Activated T-helper 17 cell treated with anti-CD3 and anti-CD28 coated beads, Interleukin-2, amount 50 U/mL, for 72 hours (primary cell): ENCODE measurements at places on chromosomes 3 and 15.

- ATAC-seq = peak; percentile 47
These were observed 12.5 kb downstream of the MBNL1 start for GRCh38 chr3:152281133-152281713.

GRCh38 chr3:158751316-158751715 is 19.1 kb upstream of the RARRES1 start:
- no peak for ATAC-seq

- ATAC-seq = no peak
These were observed 291.6 kb upstream of the CFAP20DC start for GRCh38 chr3:59341459-59341858.

DNA sequence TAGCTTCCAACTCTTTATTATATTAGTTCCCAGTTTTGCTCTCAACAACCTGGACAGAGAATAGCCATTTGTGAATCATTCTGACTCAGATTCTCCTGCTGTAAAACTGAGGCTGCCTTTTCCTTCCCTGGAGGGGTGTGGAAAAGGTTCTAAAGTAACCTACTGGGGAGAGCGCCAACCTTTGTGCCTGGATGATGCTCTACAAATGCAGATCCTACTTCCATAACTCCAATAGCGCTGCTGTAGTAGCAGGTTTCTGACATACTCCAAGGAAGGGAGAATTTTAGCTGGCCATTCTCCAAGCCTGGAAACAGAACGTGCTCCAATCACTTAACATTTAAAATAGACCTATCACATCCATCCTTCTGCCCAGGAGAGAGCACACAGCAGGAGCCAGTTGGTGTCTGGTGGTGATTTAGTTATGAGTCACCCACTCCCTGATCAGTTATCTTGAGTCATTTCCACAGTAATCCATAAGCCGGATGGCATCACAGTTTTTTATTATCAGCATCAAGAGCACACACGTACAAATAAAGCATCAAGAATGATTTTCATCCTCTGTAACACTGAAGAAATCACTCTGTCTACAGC is 38.3 kb downstream of the MYH15 start:
- peak; percentile 90 for ATAC-seq

DNA sequence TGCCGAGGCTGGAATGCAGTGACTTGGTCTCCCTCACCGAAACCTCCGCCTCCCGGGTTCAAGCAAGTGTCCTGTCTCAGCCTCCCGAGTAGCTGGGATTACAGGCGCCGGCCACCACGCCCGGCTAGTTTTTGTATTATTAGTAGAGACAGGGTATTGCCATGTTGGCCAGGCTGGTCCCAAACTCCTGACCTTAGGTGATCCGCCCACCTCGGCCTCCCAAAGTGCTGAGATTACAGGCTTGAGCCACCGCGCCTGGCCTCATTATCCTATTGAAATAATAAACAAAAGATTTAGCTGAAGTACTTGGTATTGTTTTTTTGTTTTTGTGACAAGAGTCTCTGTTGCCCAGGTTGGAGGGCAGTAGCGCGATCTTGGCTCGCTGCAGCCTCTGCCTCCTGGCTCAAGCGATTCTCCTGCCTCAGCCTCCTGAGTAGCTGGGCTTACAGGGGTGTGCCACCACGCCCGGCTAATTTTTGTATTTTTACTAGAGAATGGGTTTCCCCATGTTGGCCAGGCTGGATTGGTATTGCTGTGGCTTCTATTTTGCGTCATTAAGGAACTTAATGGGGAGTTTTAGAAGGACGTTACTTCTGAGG is 1.5 kb downstream of the RPL35A start:
- ATAC-seq = no peak

DNA sequence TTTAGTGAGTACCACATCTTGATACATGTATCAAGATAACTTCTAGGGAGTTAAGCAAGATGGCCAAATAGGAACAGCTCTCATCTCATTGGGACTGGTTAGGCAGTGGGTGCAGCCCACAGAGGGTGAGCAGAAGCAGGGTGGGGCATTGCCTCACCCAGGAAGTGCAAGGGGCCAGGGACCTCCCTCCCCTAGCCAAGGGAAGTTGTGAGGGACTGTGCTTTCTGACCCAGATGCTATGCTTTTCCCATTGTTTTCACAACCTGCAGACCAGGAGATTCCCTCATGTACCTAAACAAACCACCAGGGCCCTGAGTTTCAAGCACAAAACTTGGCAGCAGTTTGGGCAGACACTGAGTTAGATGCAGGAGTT is 665.0 kb upstream of the CBLB start:
- peak; percentile 11 for ATAC-seq

- no peak for ATAC-seq
These were observed 353.0 kb downstream of the PLOD2 start for GRCh38 chr3:145807990-145808389.

- no peak for ATAC-seq
These were observed 52.8 kb downstream of the PPM1L start for GRCh38 chr3:160808838-160809237.

- no peak for ATAC-seq
These were observed 43.2 kb upstream of the POLG start for GRCh38 chr15:89377842-89378295.

GRCh38 chr3:186251948-186252619 is 110.0 kb downstream of the DGKG start:
- no peak for ATAC-seq

DNA sequence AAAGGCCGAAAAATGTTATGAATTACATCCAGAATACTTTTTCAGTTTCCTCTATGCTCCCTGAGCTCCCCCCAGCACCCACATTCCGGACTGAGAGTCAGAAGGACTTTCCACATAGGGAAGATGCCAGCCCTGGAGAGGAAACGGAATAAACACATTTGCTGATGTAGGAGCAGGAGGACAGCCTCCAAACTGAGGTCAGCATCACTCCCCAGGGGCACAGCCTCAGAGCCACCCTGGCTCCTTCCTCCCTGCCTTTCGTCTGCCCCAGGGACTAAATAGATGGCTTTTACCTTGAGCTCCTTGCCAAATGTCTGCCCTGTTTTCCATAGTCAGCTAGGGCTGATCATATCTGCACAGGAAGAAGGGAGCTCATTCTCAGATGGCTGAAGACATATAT is 22.6 kb upstream of the SLCO2A1 start:
- ATAC-seq = no peak

DNA sequence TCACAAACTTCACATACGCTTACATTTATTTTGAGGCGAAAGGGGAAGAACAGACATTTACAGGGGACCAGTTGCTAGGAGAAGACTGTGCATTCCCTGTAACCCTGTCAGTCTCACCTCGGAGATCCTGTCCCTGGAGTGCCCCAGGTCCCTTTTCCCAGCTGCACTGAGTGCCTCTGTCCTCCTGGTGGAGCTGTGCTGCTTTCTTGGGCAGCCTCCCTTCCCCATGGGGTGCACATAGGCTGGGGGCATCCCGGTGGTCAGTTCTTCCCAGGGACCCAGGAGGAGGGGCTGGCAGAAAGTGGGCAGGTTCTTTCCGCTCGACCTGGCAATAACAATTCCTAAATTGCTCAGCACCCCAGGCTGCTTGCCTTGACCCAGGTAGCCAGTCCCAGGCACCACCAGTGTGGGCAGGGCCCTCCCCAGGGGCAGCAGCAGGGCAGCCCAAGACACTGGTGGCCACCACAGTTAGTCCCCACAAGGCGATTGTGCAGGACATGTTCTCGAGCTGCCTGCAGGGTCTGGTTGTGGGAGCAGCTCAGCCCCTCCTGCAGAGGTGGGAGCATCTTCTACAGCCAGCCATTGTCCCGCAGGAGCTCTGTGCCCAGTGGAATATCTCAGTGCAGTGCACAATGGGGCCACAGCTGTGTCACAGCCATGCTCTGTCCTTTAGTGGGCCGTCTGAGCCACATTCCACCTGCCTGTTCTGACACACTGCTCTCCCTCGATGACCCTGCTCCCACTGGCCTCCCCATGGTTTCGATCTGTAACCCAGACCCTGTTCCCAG is 36.3 kb downstream of the APBA2 start:
- no peak for ATAC-seq

GRCh38 chr3:145191543-145191942 is 969.4 kb downstream of the PLOD2 start:
- no peak for ATAC-seq

DNA sequence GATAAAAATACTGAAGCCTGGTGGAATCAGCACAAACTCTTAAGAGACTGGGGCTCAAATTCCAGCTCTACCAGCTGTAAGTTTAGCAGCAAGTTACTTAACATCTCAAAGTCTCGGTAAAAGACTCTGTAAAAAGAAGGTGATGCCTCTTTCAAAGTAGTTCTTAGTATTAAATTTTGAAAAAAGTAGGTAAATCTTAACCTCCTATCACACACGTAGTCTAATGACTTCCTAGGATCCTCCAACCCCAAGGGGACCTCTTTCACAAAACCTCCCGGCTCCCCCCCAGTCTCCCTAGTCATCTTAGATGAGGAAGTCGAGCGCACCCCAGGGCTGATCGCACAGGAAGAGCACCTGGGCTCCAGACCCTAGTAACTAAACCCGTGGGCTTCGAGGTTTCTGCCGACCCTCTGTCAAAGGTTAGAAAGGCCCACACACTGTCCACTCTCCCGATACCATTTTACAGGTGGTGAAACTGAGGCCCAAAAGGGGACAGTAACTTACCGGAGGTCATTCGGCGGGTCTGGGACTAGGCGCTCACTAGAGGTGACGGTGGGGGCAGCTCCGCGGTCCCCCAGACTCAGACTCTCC is 427 bp downstream of the MBD4 start:
- ATAC-seq = peak; percentile 12

- ATAC-seq = no peak
These were observed 74.8 kb upstream of the P2RY1 start for GRCh38 chr3:152760024-152760563.

DNA sequence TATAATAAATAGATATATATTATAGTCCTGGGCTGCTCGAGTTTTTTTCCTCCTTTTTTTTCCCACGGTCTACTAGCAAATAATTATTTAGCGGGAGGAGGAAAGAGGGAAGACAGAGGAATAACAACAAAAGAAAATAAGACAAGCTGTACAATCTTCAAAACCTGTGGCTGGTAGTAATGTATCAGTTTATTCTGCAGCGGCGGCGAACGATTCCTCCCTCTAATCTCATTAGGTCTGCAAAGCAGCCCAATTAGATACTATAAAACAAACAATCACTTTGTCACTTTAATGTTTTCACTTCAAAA is 390 bp upstream of the TLE3 start:
- ATAC-seq = no peak

DNA sequence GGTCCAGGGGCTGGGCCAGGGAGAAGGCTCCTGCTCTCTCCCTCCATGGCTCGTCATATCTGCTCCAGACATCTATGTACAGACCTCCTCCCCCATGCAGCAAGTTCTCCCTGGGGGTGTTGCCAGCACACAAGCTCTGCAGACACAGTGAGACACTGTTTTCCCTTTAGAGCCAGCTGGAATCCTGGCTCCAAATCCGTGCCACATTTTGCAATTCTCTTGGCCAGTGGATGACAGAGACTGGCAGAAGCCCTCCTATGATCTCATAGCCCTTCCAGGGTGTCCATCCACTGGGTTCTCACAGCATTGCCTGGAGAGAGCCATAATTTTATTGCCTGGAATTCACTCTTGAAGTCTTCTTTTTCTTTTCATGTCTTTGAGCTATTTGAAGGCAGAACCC is 203.9 kb downstream of the TLE3 start:
- no peak for ATAC-seq

GRCh38 chr15:62416526-62416925 is 251.4 kb upstream of the C2CD4B start:
- no peak for ATAC-seq

- ATAC-seq = no peak
These were observed 171.7 kb upstream of the CRBN start for GRCh38 chr3:3351226-3351625.

- ATAC-seq = peak; percentile 37
These were observed 5.3 kb downstream of the ZNF710 start for GRCh38 chr15:90006217-90007075.

DNA sequence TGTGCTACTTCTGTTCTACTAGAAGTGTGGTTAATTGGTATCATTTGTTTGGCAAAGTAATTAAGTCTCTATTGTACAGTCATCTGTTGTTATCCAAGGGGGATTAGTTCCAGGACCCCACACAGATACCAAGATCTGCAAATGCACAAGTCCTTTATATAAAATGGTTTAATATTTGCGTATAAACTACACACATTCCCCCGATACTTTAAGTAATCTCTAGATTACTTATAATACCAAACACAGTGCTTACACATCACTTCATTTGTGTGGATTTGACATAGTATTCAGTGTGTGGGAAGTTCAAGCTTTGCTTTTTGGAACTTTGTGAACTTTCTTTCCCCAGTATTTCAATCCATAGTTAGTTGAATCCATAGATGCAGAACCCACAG is 50.5 kb upstream of the ABI3BP start:
- ATAC-seq = no peak

DNA sequence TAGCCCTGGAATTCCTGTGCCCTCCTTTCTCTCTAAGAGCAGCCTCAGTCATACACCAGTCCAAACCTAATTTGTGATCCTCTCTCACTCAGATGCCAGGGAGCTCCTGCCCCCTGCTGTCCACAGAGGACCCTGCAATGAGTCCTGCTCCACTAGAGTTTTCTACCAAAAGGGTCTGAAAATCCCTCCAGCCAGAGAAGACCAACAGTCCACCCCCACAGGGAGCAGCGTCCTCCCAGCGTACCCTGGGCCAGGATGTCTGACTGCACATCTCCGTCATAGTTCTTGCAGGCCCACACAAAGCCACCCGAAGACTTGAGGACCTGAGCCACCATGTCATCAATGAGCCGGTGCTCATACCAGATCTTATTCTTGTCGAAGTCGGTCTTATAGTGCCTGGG is 15.4 kb downstream of the IDH2 start:
- peak; percentile 79 for ATAC-seq

GRCh38 chr3:32335365-32336112 is 56.1 kb upstream of the CMTM7 start:
- ATAC-seq = peak; percentile 42

- peak; percentile 76 for ATAC-seq
These were observed at the start of gene ABHD17C for GRCh38 chr15:80695099-80695910. Gene ABHD17C (plus strand): TSS chr15:80695310. CDS start chr15:80695430, 120 bp downstream.

GRCh38 chr3:134075568-134075825 is 45.8 kb upstream of the SLCO2A1 start:
- ATAC-seq = no peak

- ATAC-seq = no peak
These were observed 3.8 kb upstream of the BRPF1 start for GRCh38 chr3:9727743-9728142.

DNA sequence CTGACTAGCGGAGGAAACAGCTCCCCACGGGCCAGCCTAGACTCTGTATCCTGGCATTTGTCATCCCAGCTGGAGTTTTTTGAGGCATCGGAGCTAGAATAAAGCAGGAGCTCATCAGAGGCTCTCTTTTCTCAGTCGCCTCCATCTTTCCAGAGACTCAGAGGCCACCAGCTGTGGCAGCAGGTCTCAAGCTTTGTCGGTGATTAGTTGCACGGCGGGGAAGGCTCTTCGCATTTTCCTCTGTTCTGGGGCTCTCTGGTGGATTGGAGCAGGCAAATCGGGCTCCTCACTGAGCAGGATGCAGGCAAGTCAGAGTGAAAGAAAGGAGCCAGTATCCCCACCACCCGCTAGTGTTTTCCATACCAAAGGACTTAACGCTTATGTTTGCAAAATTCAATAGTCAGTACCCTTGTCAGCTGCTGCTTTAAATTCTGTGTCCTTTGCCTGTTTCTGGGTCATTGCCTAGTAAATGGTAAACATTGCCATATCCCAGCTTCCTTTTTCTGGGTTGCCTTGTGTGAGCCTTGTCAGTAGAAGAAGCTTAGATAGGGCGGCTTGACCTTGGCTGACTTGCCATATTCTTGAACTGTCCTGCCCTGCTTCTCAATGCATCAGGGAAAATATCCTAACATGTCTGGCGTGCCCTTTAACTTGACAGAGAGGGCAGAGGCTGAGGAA is 127.1 kb downstream of the PTPRG start:
- no peak for ATAC-seq

- no peak for ATAC-seq
These were observed 327.2 kb downstream of the LRTM1 start for GRCh38 chr3:54600441-54601204.

- ATAC-seq = no peak
These were observed 30.4 kb downstream of the OXNAD1 start for GRCh38 chr3:16295298-16295890.
